ENCODE measurements at places on chromosomes 2 and 18. TPM values are rescaled to one million over a fixed set of nuclear protein-coding genes. Genes with fewer than 3 reads are reported as not detected.

Gene SULT1C4
- total RNA-seq, result 0.27 TPM

Gene LINC00305
- not detected for total RNA-seq

Gene ATF2
- 20.8 TPM for total RNA-seq

Gene HOXD12
- total RNA-seq, result not detected

Gene EPB41L3
- 0.52 TPM for total RNA-seq

Gene SCN7A
- not detected for total RNA-seq

Data from A549 treated with ZK216348 at 1 μM for 4 hours (cell line).